ENCODE measurements at places on chromosomes 2 and 18.
A peak's percentile ranks its signal among the peaks of the same experiment; 100 is the strongest.

DNA sequence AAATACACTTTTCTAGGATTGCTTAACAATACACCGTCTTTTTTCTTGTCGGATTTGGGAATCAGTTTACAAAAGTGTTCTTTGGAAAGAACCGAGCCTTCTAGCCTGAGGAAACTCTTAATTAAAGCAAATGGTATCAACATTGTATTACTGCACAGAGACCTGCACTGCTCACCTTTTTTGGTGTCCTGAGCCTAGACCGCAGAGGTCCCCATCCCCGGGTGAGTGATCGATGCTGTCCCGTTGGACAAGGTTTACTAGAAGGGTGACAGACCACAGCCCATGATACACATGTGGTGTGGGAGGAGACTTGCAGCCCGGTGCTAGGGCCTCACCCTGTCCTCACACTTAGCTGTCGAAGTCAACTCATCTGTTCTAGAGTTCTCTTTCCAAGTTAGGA, 55.3 kb downstream of the TSHZ1 start:
- DNase-seq, result no peak

GRCh38 chr2:217277646-217278398, 418.0 kb upstream of the TNP1 start:
- DNase-seq, result peak; percentile 99

GRCh38 chr18:78630981-78631510, 348.6 kb upstream of the SALL3 start:
- no peak for DNase-seq

DNA sequence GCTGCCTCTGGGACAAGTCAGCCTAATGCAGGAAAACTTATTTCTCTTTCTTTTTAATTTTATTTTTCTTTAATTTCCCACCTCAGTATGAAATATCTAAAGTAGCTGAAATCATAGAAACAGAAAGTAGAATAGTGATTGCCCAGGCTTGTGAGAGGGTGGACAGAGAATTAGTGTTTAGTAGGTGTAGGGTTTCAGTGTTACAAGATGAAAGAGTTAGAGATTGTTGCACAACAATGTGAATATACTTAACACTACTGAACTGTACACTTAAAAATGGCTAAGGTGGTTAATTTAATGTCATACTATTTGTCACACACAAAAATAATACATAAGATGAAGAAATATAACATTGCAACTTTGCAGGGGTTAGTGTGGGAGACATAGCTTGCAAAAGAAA, 80.8 kb downstream of the NAT8 start:
- DNase-seq, result no peak

DNA sequence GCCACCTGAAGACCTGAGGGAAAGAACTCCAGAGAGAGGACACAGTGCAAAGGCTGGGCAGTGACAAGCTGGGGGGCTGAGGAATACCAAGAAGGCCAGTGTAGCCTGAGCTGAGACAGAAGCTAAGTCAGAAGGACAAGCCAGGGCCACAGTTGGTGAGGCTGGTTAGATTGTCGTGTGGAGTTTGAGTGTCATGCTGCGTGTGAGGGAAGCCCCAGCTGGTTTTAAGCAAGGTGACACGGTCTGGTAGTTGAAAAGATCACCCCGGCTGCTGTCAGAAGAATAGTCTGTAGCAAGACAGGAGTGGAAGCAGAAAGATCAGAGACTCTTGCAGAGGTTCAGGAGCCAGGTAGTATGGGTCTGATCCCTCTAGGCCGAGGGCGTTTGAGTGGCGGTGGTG, 50.6 kb upstream of the RMDN2 start:
- DNase-seq, result no peak

GRCh38 chr2:119367472-119368099, 809 bp downstream of the DBI start:
- no peak for DNase-seq

DNA sequence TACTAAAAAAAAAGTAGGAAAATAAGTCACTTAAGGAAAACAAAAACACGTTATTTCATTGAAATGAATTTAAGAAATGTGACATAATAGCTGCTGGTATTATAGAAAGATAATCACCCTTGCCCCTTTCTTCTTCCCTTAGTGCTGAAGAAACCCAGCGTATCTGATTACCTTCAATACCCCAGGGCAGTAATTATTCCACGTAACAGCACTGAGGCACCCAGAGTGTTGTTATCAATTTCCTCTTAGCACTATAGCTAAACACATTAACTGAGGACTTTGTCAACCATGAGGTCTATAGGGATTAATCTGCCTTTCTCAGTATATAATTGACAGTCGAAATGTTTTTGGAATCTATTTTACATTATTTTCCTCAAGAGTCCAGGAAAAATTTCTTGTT, 180.0 kb upstream of the NXPH2 start:
- no peak for DNase-seq

DNA sequence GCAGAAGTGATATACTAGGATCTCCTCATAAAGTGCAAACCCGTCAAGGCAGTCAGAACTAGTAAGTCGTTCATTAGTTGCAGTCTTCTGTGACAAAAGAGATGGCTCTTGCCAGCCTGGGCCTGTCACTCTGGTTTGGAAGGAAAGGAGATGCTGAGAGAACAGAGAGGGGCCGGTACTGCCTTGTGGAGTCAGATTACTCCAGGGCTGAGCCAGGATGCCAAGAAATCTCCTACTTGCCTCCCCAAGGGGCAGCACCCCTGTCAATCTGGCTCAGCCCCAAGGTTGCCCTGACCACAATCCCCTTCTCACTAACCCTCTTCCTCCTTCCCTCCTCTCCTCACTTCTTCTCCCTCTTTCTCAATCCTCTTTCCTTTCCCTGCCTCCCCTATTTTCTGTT, 62.9 kb upstream of the ASPRV1 start:
- no peak for DNase-seq

DNA sequence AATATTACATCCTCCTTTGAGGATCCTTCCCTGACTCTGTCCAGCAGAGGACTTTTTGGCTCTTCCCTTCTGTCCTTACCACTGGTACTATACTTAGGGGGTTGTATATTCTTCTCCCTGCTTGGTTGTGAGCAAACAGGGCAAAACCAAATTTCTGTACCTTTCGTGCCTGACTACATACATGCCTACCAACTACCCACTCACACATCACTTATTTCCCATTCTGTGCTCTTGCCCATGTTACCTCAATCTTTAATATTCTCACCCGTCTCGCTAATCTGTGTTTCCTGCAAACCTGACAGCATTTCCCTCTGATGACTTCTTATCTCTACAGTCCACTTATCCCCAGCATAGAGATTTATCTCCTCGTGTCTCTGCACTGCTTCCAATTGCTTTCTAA, 58.6 kb downstream of the FTCDNL1 start:
- DNase-seq, result no peak

- DNase-seq, result no peak
Measured at GRCh38 chr2:13560322-13560721, 843.6 kb downstream of the TRIB2 start.
